ENCODE measurements at places on chromosomes 16 and 17. TPM values are rescaled to one million over a fixed set of nuclear protein-coding genes. Genes with fewer than 3 reads are reported as not detected.

Gene ACSM5
- total RNA-seq = 4.6 TPM

Gene FOXO3B
- total RNA-seq = 3.6 TPM

Gene TOP3A
- total RNA-seq = 21.9 TPM

Gene OTOP2
- not detected for total RNA-seq

Gene GOSR2
- total RNA-seq = 38.8 TPM

Gene SERPINF2
- total RNA-seq = 0.45 TPM

GRCh38 chr16:28112908-28113307, 49.4 kb upstream of the GSG1L start:
- no peak for DNase-seq
- H3K4me3 ChIP-seq = no peak overlapping the region
- H3K27ac ChIP-seq = no peak overlapping the region
- no peaks in the 10 kb centered on the region for H3K4me1 ChIP-seq
- H3K36me3 ChIP-seq = peaks cover 93% of the 10 kb centered on the region
- H3K27me3 ChIP-seq = no peaks in the 10 kb centered on the region

DNA sequence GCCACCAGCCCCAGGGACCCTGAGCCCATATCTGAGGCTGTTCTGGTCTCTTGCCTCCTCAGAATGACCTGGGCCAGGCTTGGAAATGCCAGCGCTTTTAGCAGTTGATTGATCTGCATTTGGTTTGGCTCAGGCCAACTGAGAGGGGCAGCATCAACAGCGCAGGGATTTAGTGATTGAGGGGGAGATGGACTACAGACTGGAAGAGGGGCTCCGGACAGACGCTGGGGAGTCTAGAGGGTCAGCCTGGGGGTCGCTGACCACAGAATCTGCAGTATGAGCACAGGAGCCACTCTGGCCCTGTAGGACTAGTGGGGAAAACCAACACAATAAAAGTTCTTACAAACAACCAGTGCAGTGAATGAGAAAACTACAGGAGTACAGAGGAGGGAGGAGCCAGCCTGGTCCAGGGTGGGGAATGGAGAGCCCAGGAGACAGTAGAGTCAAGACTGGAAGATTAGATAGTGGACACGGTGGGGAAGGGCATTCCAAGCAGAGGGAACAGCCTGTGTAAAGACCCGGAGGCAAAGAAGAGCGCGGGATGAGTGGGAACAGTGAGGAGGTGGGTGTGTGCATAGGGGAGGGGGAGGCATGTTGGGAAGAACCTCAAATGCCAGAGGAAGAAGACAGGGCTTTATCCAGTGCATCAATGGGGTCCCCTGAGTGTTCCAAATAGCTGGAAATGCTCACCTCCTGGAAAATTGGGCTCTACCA, 128.9 kb downstream of the MRM1 start:
- H3K4me3 ChIP-seq = no peak overlapping the region
- no peaks in the 10 kb centered on the region for H3K36me3 ChIP-seq
- DNase-seq = no peak
- H3K27ac ChIP-seq = no peak overlapping the region

GRCh38 chr17:5702951-5703510, 118.7 kb upstream of the NLRP1 start:
- DNase-seq = no peak
- H3K4me3 ChIP-seq = no peak overlapping the region
- H3K27ac ChIP-seq = no peak overlapping the region
- peaks cover 59% of the 10 kb centered on the region for H3K27me3 ChIP-seq
- no peaks in the 10 kb centered on the region for H3K36me3 ChIP-seq
- H3K4me1 ChIP-seq = no peaks in the 10 kb centered on the region

- H3K36me3 ChIP-seq = no peaks in the 10 kb centered on the region
- peaks cover 3% of the 10 kb centered on the region for H3K4me1 ChIP-seq
- DNase-seq = no peak
- H3K27ac ChIP-seq = no peak overlapping the region
- no peaks in the 10 kb centered on the region for H3K27me3 ChIP-seq
Measured at GRCh38 chr16:54026456-54026855, 260.1 kb downstream of the IRX3 start.

- peak; percentile 37 for DNase-seq
- H3K27ac ChIP-seq = no peak overlapping the region
Measured at GRCh38 chr16:57023541-57024249, 34.3 kb downstream of the NLRC5 start.

GRCh38 chr16:75578212-75578611, 12.0 kb downstream of the GABARAPL2 start:
- H3K4me1 ChIP-seq = peaks cover 6% of the 10 kb centered on the region

- H3K27ac ChIP-seq = no peak overlapping the region
- no peaks in the 10 kb centered on the region for H3K27me3 ChIP-seq
- peak; percentile 46 for DNase-seq
- H3K4me3 ChIP-seq = no peak overlapping the region
Measured at GRCh38 chr17:17628388-17629008, 37.0 kb upstream of the PEMT start.

GRCh38 chr17:35537601-35538141, at the start of gene SLFN12L:
Gene SLFN12L, minus strand, starts transcription at chr17:35537678. Its CDS starts 15,314 bp downstream, at chr17:35522364.
- no peaks in the 10 kb centered on the region for H3K27me3 ChIP-seq
- H3K27ac ChIP-seq = no peak within 1 kb of the TSS
- H3K36me3 ChIP-seq = no peaks in the 10 kb centered on the region
- peak within 1 kb of the TSS; percentile 18 for H3K4me3 ChIP-seq
